ENCODE measurements at places on chromosomes 4 and X.

DNA sequence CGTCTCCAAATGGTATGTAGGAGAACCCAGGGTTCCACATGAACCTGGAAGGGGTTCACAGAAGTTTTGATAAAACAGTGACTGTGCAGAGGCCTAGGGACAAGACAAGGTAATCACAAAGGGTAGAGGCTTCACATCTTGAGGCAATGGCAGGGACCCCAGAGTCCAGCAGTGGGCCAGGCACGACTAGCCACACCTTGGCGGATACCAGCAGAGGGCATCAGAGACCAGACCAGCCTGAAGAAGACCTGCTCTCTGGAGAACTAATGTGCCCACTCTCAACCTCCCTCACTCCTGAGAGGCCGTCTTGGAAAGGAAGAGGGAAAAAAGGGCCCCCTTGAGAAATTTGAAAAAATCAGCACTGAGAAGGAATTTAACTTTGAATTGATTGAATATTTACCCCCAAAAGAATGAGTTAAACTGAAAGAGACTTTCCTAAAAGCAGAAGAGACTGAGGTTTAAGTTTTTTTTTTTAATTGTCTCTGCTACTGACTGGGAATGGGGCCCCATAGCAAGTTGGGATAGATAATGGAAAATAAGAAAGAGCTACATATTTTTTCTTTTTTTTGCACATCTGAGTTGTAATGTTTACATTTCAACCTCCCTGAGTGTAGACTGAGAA is 243.8 kb upstream of the JADE1 start:
- DNase-seq, result no peak

GRCh38 chr4:89324671-89325070 is 17.1 kb upstream of the GPRIN3 start:
- no peak for DNase-seq

GRCh38 chr4:95118497-95118896 is 360.7 kb downstream of the BMPR1B start:
- no peak for DNase-seq

DNA sequence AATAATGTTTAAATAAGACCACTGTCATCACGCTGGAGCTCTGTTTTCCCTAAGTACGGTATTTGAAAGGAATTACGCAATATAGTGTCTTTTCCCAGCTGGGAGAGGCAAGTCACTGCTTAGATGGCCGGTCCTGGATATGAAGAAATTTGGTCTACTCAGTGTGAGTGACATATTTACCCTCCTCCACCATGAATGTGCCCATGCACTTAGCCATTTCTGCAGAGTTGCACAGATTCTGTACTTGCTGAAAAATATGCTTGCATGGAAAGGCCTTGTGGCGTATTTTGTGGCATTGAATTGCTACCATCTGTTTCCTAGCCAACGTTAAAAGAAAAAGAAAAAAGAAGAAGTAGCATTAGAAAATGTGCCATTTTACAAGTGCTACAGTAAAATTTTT is 73.1 kb downstream of the ADGRL3 start:
- no peak for DNase-seq

GRCh38 chr4:105146276-105147015 is at the start of gene TET2:
Gene TET2 (plus strand): TSS chr4:105146876. CDS start chr4:105233943, 87,067 bp downstream.
- peak; percentile 69 for DNase-seq

DNA sequence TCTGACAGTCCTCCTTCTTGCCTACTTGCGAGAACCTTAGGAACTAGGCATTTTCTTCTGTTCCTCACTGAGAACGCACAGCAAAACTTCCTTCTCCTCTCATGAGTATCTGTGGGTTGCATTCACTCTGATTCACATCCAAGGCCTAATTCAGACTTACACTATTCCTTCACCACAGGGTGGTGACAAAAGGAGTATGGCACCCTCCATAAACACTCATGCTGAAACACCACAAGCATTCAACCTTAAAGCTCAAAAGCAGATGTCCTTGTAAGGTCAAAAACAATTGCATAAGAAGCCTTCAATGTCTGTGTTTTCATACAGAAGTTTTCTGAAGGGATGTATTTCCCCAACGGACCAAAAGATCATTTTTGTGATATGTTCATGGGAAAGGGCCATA is 147.3 kb downstream of the CORIN start:
- no peak for DNase-seq

DNA sequence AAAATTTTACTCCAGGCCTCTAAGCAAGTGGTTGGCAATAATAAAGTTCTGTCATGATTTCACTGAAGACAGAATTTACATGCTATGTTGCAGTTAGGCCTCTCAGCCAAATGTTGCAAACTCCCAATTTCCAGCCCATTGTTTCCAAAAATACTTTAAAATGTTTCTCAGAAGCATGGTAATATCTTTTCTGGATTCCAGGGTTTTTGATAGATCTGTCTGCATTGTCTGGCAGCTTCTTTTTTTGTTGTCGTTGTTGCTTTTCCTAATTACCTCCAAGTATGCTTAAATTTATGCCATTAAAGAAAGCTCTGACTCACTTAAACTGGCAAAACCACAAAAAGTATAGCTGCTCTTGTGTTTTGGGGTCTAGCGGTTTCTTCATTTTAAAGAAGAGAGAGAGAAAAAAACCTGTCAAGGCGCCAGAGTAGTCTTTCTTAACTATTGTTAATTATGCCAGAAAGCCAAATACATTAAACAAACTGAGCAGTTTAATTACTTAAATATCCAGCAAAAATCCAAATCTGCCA is 97.0 kb downstream of the AGTR2 start:
- no peak for DNase-seq

- no peak for DNase-seq
Observed at GRCh38 chr4:185654311-185654710, 119.0 kb upstream of the PDLIM3 start.

DNA sequence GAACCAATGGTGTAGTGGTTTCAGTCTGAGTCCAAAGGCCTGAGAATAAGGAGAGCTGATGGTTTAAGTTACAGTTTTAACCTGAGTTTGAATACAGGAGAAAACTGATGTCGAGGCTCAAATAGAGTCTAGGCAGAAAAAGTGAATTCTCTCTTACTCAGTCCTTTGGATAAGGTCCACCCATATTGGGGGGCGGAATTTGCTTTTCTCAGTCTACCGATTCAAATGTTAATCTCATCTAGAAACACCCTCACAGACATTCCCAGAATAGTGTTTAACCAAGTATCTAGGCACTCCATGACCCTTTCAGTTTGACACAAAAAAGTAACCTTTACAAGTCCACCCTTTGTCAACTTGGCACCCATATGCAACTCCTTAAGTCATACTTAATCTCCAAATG is 216.0 kb downstream of the GRID2 start:
- DNase-seq, result no peak

- DNase-seq, result no peak
Observed at GRCh38 chr4:125244848-125245450, 69.8 kb upstream of the FAT4 start.

- DNase-seq, result no peak
Observed at GRCh38 chrX:9988762-9989161, 21.6 kb downstream of the CLDN34 start.

GRCh38 chr4:1730532-1731135 is 9.3 kb downstream of the TACC3 start:
- DNase-seq, result no peak

DNA sequence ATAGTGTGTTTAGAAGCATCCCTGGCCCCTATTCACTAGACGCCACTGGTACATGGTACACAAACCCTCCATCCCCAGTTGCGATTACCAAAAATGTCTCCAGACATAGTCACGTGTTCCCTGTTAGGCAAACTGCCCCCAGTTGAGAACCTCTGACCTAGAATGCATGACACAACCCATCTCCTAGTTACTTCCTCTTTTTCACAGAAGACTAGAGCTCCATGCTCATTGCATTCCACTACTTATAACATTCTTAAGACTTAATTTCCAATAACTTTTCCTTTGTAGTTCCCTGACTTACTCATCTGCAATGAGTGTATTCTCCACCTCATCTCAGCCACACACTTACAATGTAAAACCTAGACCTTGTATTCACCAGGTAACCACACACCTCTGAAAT is 68.6 kb downstream of the PRSS12 start:
- DNase-seq, result no peak

DNA sequence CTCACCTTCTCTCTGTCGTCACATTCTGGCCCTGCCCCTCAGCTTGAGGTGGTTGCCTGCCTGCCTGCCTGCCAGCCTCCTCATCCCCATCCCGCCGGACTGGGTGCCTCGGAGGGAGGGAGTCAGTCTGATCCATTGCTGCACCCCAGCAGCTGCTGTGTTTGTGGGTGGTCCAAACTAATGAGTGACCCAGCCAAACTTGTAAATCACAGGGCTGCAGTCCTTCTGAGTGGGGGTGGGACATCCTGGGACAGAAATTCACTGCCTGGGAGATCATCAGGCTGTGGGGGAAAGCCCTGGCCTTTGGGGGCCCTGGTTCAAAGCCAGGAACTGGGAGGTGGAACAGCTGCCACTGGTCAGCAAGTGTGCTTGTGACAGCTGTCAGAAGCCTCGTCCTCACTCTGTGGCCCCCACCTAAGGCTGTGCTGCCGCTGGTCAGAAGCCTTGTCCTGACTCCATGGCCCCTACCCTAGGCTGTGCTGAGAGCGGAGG is 5.6 kb downstream of the GPR78 start:
- no peak for DNase-seq

- DNase-seq, result no peak
Observed at GRCh38 chr4:173237762-173238161, 69.2 kb downstream of the GALNT7 start.

DNA sequence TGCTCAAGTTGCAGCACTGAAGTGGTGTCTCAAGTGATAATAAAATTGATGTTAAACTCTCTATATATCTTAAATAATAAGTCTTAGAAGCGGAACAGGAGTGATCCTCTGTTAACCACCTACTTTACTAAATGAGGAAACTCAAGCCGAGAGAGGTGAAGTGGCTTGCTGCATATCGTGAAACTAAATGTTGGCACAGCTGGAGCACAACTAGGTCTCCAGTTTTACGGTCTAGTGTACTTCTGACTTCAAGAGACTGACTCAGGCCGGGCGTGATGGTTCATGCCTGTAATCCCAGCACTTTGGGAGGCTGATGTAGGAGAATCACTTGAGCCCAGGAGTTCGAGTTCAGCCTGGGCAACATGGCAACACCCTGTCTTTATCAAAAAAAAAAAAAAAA is 35.5 kb upstream of the PLS3 start:
- no peak for DNase-seq

GRCh38 chrX:12617241-12617640 is 174.0 kb upstream of the PRPS2 start:
- DNase-seq, result no peak

GRCh38 chr4:2937146-2937857 is 25.9 kb downstream of the NOP14 start:
- no peak for DNase-seq

DNA sequence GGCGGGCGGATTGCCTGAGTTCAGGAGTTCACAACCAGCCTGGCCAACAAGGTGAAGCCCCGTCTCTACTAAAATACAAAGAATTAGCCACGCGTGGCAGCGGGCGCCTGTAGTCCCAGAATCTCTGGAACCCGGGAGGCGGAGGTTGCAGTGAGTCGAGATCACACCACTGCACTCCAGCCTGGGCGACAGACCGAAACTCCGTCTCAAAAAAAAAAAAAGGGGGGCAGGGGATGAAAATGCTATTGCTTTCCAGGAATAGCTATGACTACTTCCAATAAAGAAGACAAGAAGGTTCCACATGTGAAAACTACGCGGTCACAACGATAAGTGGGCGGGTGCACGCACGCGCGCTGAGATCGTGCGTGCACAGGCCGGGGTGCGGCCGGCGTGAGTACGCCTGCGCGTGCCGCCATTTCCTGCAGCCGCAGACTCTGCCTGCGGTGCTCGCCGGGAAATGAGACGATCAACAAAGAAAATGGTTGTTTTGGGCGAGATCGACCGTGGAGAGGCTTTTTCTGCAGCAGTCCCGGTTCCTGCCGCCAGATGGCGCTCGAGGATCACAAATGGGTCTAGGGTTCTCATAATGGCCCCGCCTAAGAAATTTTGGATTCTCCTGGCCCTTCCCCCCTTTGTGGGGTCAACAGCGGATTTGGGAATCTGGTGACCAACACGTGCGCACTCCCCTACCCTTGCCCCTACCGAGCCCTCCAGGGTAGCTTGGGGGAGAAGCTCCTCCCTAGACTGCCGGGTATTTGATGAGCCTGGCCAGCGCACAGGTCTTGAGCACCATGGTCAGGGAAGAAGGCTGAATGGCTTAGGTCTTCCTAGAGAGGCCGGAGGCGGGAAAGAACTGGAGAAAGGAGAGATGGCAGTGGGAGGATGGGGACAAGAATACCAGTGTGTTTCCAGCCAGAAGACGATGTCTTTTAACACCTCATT is 35.1 kb downstream of the PNMA5 start:
- peak; percentile 82 for DNase-seq
